ENCODE measurements at places on chromosomes 13 and 19. TPM values are rescaled to one million over a fixed set of nuclear protein-coding genes. Genes with fewer than 3 reads are reported as not detected.

SYT5 gene
- not detected for total RNA-seq

CEBPA gene
- total RNA-seq, result 14.6 TPM

GIPR gene
- not detected for total RNA-seq

COL4A2 gene
- total RNA-seq, result 785 TPM

MEIOSIN gene
- total RNA-seq, result not detected

CRB3 gene
- 2.7 TPM for total RNA-seq

LONP1 gene
- total RNA-seq, result 55.7 TPM

ZNF177 gene
- total RNA-seq, result 5.8 TPM

ZNF850 gene
- total RNA-seq, result 4.2 TPM

TM9SF2 gene
- 132 TPM for total RNA-seq

CYP2A7 gene
- not detected for total RNA-seq

FLT1 gene
- total RNA-seq, result 46.3 TPM

CATSPERD gene
- total RNA-seq, result not detected

TJP3 gene
- 5.4 TPM for total RNA-seq

IGSF23 gene
- not detected for total RNA-seq

C2CD4C gene
- 1.6 TPM for total RNA-seq

EBI3 gene
- total RNA-seq, result not detected

NFIX gene
- 144 TPM for total RNA-seq

MTUS2 gene
- 11.2 TPM for total RNA-seq

CCL25 gene
- total RNA-seq, result not detected

ICAM4 gene
- total RNA-seq, result 0.62 TPM

CFAP97D2 gene
- not detected for total RNA-seq

OR10H1 gene
- total RNA-seq, result not detected

ZNF112 gene
- total RNA-seq, result 12.0 TPM

ZNF738 gene
- total RNA-seq, result 27.7 TPM

CRYL1 gene
- total RNA-seq, result 17.6 TPM

NCAN gene
- total RNA-seq, result under 0.01 TPM

GPALPP1 gene
- total RNA-seq, result 25.8 TPM

ITPKC gene
- 18.8 TPM for total RNA-seq

ZFP36 gene
- 24.5 TPM for total RNA-seq

PPM1N gene
- total RNA-seq, result 1.4 TPM

ZNF837 gene
- 1.5 TPM for total RNA-seq

All from tongue (tissue), 3 donors.